ENCODE measurements at places on chromosomes 1 and 21.

DNA sequence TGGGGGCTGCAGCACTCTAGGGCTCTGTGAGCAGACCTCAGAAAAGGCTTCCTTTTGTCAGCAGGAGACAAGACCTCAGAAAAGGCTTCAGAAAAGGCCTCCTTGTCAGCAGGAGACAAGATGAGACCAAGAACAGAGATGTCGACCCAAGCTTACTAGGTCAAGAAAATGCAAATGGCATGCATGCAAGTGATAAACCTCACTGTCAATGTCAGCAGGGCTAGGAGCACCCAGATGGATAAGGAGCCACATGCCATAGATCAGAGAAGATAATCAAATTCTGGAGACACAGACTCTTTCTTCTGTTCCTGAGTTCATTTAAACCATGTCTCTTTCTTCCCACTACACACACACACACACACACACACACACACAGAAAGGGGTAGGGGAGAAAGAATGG, 285.9 kb downstream of the CHRM3 start:
- no peak for DNase-seq

- DNase-seq: no peak
Observed at GRCh38 chr1:243539636-243540035, 283.8 kb downstream of the SDCCAG8 start.

DNA sequence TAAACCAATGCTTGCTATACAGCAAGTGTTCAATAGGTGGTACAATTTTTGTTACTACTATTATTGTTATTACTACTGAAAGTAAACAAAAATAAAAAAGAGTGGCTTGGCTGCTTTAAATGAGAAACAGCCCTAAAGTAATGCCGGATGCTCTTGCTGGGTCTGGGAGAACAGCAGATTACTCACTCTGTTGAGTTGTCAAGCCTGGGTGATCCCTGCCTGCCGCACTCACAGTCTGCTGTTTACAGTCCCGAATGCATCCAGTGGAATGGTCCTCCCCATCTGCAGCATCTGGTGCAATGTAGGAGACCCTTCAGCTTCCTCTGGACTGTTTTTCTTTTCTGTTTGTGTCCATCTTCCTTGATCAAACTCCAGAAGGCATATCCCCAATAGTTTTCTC, 102.7 kb upstream of the IVNS1ABP start:
- no peak for DNase-seq

DNA sequence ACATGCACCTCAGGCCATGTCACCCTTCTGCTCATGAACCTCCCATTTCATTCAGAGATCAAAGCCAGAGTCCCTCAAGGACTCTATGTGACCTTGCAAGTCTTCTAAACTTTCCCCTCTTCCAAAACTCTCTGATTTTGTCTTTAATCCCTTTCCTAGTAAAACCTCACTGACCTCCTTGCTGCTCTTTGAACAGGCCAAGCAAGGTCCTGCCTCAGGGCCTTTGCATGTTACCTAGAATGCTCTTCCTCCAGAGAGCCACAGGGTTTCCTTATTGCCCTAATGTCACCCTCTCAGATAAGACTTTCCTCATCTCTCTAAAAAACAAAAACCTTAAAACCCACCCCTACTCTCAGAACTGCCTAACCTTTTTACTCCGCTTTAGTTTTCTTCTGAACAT, 26.6 kb downstream of the IL23R start:
- DNase-seq: no peak

GRCh38 chr1:168514455-168514854, 29.3 kb downstream of the XCL2 start:
- no peak for DNase-seq

GRCh38 chr1:48242141-48242736, 19.7 kb downstream of the SLC5A9 start:
- no peak for DNase-seq

DNA sequence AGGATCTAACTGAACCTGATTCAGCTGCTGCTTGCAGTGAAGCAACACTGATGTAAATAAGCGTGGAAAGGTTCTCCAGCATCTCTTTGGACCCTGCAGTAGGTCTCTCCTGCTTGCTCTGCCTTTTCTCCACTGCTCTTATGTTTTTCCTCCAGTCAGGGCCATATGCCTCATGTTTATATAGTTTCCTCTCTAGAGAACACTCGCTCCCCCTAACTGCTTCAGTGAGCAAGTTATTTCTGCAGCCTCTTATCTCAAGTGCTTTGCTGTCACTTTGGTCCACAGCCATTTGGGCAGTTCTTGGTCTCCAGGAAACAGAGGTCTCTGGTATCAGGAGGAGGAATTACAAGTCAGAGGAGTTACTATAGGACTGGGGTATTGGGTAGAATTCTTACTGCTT, 5.3 kb downstream of the PRUNE1 start:
- DNase-seq: peak; percentile 67

DNA sequence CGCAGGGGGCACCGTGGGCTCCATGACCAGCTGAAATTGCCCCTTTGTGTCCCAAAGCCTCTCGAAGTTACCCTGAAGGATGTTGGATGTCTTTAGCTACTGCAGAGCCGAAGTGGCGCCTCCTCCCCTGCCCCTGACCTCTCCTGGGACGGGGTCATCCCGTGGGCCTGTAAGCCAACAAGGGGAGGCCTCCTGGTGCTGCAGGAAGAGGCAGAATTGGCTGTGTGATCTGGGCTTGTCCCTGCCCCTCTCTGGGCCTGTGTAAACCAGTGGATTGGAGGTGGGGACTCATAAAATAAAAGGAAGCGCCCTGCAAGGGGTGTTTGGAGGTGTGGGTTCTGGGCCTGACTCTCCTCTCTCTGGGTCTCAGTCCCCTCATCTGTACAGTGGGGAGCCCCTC, 2.1 kb upstream of the TAS1R2 start:
- DNase-seq: no peak

DNA sequence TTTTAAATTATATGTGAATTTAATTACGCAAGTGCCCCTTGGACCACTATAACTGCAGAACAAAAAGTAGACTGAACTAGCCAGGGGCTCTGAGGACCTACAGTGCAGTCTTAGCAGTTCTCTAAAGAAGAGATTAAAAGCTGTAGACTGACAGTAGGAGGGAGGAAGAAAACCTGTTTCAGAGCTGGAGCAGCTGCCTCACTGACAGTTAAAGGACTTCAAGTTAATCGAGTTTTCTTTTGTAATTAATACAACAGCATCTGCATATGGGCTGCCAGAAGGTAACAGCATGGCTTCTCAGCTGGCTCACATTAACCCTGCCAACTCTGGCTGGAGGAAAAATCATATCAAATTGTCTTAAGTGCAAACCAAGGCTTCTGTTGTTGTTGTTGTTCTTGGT, 19.9 kb downstream of the DSTYK start:
- no peak for DNase-seq

DNA sequence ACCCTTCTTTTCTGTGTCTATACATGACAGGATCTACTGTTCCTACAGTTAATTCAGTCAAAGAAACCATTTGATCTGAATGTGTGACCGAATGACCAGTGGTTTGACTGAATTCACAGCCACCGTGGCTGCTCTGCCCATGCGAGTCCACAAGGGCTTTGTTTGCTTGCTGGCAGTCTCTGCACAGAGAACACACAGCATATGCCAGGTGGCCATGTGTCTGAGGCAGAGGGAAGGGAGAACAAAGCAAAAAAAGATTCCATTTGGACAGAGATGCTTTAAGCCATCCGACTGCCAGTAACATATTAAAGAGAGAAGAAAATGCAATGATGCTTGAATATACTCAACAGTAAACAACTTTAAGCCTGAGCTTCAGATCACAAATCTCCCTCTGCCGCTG, 737.8 kb upstream of the CXADR start:
- no peak for DNase-seq

- no peak for DNase-seq
Observed at GRCh38 chr21:46442938-46443337, 15.8 kb upstream of the DIP2A start.

GRCh38 chr1:197027359-197027758, 39.7 kb downstream of the F13B start:
- peak; percentile 44 for DNase-seq

GRCh38 chr1:163361123-163361934, 39.6 kb downstream of the NUF2 start:
- peak; percentile 61 for DNase-seq

DNA sequence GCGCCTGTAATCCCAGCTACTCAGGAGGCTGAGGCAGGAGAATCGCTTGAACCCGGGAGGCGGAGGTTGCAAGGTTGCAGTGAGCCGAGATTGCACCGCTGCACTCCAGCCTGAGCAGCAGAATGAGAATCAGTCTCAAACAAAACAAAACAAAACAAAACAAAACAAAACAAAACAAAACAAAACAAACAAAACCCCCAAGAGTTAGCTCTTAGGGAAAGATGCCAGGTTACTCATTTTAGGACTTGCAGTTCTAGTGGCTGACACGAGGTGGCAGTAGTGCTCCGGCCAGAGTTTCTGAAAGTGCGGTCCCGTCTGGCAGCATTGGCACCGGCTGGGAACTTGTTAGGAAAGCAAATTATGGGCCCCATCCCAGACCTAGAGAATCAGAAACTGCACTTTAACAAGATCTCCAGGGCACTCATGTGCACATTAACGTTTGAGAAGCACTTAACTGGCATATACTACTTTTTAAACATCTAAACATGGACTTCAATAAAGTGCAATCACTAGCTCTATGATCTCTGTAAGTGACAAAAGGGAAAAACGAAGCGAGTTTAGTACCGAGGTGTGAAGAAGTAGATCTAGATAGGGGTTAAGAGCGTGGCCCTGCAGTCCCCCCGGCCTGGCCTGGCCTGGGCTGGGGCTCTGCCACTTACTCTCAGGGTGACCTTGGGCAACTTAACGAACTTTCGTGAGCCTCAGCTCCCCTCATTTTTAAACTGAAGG, 41.9 kb upstream of the TNFRSF1B start:
- DNase-seq: peak; percentile 78

DNA sequence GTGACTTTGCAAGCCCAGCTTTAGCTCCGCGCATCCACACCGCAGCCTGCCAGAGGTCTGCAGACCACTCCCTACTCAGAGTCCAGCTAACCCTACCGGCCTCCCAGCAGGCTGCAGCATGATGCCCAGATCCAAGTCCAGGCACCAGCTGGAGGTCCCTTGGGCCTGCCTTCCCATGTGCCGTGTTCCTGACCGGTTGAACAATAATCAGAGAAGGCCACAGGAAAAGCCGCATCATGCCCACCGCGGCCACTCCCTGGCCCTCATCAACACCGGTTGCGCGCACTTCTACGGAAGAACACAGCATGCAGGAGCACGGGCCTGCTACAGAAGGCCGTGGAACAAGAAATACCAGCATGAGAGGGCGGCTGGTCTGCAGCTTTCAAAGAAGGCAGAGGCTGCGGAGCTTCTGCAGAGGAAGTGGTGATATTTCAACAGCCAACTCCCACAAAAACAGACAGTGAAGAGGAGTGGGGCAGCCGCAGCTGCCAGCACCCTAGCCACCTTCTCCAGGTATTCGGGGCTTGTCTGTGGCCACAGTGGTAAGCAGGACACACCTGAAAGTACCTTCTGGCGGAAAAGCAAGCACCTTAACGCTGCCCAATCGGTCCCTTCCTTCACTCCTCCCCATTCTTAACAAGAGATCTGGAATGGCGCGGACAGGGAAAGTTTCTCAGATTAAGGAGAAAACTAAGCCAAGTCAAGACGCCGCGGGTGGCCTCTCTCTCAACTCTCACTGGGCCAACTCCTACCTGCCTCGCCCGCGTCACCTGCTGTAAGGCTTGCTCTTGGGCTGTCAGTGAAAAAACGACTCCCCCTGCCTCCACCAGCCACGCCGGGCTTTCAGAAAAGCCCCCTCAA, 1.5 kb downstream of the PGBD5 start:
- peak; percentile 36 for DNase-seq

- DNase-seq: no peak
Observed at GRCh38 chr1:83796409-83796808, 202.5 kb downstream of the TTLL7 start.

DNA sequence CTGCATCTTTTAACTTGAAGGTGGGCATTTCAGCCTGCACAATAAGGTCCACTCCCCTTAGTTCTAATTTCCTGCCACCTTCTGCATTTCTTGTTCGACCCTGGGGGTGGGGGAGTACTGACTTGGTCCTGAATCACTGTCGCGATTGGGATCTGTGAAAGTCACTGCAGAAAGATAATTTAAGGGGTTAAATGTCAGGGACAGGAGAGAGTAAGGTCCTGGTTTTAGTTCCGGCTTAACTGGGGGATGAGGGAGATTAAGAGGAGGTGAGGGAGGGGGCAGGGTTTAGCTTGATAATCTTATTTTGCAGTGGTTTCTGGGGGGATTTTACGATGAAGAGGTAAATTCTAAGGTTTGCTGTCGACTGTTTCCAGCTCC, 128.1 kb downstream of the MRPS6 start:
- DNase-seq: no peak

DNA sequence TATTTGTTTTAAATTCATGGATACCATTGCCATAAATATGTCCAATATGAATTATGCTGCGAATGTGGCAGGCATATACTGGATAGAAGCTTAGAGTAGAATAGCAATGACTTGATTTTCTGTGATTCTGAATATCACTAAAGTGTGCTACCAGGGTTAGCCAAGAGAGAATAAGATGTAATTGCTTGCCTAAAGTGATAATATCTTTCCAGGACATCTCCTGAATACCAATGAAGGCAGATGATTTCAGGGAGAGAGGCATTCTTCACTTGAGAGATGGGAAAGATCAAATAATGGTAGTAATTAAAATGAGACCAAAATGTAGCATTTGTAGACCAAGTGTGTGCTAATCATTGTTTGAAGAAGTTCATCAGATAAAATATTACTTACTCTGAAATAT, 53.4 kb upstream of the KIAA1614 start:
- DNase-seq: no peak
